ENCODE measurements at places on chromosomes 7 and 10.

GRCh38 chr10:58807629-58808022 is 295.0 kb downstream of the BICC1 start:
- DNase-seq = no peak

- no peak for DNase-seq
These were observed 7.2 kb downstream of the AP5Z1 start for GRCh38 chr7:4782333-4783291.

GRCh38 chr10:111836571-111836970 is 347.0 kb downstream of the GPAM start:
- DNase-seq = no peak

- no peak for DNase-seq
These were observed 14.0 kb downstream of the ITGB1 start for GRCh38 chr10:32943854-32944661.

DNA sequence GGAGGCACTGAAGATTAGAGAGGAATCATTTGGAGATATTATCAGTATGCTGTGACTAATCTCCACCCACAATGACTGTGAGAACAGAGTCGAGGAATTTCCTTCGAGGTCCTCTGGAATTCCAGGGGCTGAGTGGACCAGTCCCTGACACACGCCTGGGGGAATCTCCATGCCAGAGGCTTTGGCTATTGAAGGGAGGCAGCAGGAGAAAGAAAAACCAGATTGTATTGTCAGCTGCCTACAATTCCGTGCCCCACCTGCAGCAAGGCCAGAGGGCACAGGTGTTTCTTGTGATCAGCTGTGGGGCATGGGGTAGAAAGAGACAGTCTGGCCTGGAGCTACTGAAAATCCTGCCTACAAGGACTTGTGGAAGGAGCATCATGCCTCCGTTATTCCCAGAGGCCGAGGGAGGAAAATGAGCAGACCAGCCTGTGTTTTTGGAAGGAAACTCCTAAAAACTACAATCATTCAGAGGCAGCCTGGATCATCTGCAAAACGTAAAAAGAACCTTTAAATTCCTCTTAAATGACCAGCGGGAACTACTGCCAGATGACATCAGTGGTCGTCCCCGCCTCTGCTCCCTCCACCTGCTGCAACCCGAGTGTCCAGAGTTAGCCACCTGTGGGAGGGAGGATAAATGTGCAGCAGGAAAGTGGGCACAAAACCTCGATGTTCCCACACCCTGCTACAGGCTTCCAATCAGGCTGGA is 25.4 kb upstream of the ANK3 start:
- no peak for DNase-seq

DNA sequence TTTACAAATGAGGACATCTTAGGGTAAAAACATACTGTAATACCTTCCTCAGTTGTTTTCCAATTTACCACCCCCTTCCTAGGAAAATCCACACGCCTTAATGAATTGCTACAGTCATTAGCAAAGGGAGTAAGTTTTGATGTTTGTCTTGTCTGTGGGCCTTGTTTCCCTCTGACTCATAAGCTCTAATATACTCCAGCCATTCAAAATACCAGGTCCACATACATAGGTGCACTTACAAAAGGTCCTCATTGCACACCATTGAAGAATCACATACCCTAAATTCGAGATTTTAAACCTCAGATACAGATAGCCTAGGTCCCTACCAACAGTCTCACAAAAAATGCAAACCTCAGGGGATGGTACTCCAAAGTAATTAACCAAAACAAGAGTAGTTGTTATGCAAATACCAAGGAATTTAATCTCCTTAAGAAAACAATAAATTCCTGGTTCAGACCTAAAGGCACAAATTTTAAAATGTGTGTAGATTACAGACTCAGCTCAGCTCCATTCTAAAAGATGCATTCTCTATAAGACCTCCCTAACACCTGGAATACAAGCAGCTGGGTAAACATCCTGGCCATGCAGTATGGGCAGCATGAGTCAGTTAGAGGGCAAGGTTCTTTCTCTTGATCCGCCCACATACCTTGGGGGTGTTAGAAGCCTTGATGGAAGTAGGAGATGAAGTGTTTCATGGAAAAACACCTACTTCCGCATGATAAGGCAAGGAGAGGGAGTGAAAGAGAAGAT is 3.0 kb upstream of the LIPK start:
- DNase-seq = no peak

- no peak for DNase-seq
These were observed 547.5 kb downstream of the GALNT17 start for GRCh38 chr7:71679480-71679879.

DNA sequence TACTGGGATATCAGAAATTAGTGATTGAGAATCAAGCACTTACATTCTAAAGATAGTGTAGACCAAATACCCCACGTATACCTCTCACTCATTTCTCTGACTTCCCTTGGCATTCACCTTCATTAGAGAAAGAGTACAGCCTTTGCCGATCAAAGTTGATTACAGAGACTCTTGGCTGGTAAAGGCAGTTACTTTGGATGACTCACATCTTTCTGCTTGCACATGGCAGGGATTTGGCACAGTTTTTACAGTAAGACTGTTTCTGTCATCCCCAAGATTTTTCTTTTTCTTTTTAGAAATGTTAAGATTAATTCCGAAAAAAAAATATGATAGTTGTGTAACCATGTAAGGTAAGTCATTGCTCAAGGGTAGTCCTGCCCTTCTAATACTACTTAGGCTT is 143.0 kb downstream of the TSPAN12 start:
- DNase-seq = no peak

- DNase-seq = no peak
These were observed 64.1 kb downstream of the CTTNBP2 start for GRCh38 chr7:117808910-117809705.

DNA sequence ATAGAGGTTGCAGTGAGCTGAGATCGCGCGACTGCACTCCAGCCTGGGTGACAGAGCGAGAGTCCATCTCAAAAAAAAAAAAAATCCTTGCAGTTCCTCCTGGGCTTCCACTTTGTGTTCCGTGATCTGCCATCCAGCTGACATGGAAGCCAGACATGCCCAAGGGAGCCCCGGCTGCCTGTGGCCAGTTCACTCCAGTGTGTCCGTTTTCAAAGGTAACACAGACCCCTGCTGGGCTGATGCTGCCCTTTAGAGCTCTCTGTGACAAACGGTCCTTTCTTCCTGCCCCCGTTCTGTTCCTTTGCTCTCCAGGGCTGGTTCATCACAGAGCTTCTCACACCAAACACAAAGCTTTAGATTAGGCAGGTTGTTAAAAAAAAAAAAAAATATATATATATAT is 130.8 kb downstream of the CUL2 start:
- DNase-seq = no peak

DNA sequence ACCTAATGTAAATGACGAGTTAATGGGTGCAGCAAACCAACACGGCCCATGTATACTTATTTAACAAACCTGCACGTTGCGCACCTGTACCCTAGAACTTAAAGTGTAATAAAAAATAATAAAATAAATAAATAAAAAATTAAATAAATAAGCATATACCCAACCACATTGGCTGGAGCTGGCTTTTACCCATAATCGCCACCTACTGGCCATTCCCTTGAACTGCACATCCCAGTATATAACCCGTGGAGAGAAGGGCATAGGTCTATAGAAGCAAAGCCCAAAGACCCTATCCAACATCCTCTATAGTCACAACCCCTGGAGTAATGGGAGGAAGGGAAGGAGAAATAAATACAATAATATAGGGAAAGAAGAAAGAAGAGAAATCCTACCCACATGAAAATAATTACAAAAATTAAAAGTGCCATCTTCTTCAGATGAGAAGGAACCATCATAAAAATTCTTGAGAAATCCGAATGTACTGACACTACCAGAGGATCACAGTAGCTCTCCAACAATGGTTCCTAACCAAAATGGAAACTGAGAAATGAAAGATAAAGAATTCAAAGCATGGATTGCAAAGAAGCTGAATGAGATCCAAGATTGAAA is 65.6 kb downstream of the TWIST1 start:
- peak; percentile 17 for DNase-seq
